ENCODE measurements at places on chromosomes 3 and 15.

DNA sequence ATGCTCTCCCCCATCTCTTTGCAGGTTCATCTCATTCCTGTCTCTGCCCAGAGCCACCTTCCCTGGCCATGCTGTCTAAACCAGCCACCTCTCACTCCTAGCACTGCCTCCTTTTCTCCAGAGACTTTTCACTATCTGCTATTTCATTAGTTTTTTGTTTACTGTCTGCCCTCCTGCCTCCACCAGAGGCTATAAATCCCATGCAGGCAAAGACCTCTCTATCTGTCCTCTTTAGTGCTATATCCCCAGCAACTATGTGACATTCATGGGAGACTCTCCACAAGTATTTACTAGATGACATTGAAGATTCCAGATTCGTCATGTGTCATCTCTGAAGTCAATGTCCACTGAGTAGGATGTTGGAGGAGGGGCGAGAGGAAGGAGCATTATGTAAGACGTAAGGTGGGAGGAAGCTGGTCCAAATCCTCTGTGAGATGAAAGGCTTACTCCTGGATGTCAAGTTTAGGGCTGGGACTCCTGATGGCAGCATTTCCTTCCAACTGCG is 3.4 kb upstream of the FAM43A start:
- DNase-seq = no peak

- DNase-seq = no peak
These were observed 62.3 kb downstream of the EPHB1 start for GRCh38 chr3:134857356-134857755.

DNA sequence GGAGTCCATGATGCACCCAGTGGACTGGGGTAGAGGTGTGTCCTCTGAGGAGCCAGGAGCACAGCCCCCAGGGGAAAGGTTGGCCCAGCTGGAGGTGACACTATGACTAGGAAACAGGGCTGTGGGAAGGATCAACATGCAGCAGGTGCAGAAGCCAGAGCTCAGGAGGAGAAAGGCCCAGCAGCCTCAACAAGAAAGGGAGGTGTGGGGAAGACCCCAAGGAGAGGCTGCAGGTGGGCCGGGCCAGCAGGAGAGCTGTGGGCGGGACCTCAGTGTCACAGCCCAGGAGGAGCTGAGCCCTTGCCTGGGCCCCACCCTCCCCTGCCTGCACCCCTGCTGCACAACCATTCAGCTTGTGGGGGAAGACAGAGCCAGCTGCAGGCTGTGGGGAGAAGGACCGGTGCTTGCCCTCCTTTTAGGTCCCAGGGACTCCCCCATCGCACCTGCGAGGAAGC is 18.4 kb upstream of the KLF13 start:
- DNase-seq = no peak

- peak; percentile 2 for DNase-seq
These were observed 520.6 kb downstream of the MFSD1 start for GRCh38 chr3:159322322-159322939.

GRCh38 chr15:50055332-50055731 is 63.7 kb downstream of the ATP8B4 start:
- no peak for DNase-seq
